Osteocyte (in vitro differentiated cells): ENCODE measurements at places on chromosomes 12 and 14. TPM values are rescaled to one million over a fixed set of nuclear protein-coding genes. Genes with fewer than 3 reads are reported as not detected.

MORN3 gene
- total RNA-seq: 0.11 and 0.29 TPM in 2 replicates

ITGB7 gene
- total RNA-seq: 0.83 TPM in 1 of 2 replicates, not detected in the other

SAMD15 gene
- total RNA-seq: 1.9 and 2.2 TPM in 2 replicates

ANKLE2 gene
- 69.5 and 70.0 TPM in 2 replicates for total RNA-seq

EPYC gene
- not detected in 2 replicates for total RNA-seq

ZNF664 gene
- 133 and 134 TPM in 2 replicates for total RNA-seq

PLEKHH1 gene
- total RNA-seq: 0.50 and 1.0 TPM in 2 replicates

GALNT9 gene
- not detected in 2 replicates for total RNA-seq

CAPZA3 gene
- not detected in 2 replicates for total RNA-seq

FGD4 gene
- 7.6 and 8.0 TPM in 2 replicates for total RNA-seq

GALNT8 gene
- total RNA-seq: 0.16 and 0.21 TPM in 2 replicates

DNA sequence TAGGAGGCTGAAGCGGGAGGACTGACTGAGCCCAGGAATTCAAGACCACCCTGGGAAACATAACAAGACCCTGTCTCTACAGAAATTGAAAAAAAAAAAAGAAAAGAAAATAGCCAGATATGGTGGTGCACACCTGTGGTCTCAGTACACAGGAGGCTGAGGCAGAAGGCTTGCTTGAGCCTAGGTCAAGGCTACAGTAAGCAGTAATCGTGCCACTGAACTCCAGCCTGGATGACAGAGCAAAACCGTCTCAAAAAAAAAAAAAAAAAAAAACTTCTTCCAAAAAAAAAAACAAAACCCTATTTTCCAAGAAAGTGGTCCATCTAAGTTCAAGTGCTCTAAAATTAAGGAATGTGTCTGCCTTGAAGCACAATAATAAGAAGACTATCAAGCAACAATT, 19.8 kb downstream of the SNX6 start:
- DNase-seq: no peak

- no peak for DNase-seq
Measured at GRCh38 chr12:120978296-120979219, at the start of gene HNF1A. Gene HNF1A, plus strand, starts transcription at chr12:120978543. Its CDS starts 226 bp downstream, at chr12:120978769.

DNA sequence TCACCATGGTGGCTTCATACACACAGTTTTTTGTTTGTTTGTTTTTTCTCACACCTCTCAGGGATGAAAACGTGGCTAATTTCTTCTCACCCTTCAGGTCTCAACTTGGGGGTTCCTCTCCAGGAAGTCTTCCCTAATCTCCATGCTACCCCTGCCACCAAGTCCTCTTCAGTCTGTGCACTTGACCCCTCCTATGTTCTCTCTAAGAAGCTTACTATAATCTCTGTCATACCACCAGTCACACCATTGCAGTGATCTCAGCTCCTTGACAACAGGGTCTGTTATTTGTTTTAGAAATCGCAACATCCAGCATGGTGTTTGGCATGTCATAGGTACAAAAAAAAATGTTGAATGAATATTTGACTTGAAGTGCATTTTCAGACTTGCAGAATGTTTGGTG, 83.4 kb downstream of the PRORP start:
- DNase-seq: no peak

DNA sequence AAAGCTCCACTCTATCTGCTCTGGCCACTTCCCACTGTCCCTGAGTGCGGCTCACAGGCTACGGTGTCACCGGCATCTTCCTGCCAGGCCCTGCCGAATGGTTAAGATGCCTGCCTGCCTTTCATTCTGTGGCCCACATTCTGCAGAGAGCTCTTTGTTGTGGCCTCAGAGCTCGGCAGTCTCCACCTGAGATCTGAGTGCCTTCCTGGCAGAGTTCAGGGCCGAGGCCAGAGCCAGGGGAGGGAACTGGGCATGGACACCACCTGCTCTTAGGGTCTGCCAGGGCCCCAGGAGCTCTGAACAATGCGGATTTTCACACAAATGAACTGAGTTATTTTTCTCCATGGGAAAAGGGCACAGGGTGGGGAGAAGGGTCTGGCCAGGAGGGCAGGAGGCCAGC, 127.2 kb downstream of the RBM19 start:
- DNase-seq: no peak

DNA sequence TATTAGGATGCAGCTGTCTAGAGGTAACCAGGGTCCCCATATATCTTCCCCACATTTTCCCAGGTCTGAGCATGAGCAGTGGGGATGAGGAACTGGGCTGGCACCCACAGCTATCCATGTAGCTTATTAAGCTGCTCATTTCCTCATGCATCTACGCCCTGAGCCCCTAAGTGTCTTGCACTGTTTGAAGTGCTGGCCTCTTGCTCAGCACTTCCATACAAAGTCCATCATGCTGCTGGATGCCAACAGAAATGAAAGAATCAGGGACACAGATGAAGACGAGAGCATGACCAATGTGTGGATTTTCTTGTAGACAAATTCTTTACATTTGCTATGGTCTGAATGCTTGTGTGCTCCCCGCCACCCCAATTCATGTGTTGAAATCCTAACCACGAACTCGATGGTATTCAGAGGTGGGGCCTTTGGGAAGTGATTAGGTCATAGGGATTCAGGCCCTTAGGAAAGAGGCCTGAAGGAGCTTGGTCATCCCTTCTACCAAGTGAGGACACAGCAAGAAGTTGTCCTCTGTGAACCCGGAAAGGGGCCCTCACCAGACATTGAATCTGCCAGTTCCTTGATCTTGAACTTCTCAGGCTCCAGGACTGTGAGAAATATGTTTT, 54.5 kb downstream of the C12orf75 start:
- no peak for DNase-seq

DNA sequence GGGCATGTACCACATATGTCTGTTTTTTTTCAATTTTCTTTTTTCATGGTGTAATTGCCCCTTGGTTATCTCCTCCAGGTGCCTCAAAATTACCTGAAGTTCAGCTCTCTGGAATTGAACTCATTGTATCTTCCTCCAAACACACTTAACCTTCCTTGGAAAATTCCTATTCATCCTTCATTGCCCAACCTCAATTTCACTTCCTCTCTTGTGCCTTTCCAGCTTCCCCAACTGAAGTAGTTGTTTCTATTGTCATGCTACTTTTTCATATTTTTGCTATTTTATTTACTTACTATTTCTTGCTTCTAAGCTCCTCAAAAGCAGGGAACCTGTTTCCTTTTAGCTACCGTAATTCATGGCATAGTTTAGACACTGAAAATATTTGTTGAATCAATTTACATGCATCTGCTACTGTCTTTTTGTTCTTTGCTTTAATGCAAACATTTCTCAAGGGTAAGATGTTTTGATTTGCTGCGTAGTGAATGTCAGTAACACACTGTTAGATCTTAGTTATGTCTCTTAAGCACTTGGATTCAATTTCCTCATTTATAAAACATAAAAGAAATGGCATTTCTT, 37.0 kb upstream of the STXBP6 start:
- DNase-seq: no peak

DNA sequence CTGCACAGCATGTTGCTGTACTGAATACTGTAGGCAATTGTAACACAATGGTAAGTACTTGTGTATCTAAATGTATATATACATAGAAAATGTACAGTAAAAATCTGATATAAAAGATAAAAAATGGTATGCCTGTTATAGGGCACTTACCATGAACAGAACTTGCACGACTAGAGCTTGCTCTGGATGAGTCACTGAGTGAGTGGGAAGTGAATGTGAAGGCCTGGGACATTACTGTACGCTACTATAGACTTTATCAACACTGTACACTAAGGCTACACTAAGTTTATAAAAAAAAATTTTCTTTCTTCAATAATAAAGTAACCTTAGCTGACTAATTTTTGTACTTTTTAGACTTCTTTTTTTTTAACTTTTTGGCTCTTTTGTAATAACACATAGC, 24.2 kb upstream of the NEDD1 start:
- no peak for DNase-seq

DNA sequence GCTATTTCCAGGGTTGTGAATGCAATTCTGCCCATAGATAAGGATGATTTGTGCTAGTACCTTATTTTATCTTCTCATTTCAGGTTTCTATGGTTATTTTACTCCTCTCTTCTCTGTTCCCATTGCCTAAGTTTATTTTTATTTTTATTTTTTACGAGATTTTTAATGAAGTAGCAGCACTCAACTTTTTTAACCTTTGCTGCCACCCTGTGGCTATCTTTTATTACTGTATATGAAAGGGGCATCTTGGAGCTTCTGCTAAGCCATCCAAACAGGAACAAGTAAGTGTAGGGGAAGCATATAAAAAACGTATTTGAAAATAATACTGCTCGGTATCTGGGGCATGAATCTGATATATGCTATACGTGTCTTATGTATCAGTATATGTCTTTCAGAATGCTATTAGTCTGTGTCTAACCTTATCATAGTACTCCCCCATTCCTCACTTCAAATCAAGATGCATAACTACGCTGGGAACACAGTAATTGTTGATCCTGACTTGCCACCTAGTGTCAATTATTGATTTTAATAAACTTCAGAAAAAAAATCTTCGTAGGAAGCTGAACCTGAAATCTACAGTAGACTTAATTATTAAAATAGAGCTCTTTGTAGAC, 60.3 kb downstream of the KLRG1 start:
- DNase-seq: no peak

GRCh38 chr12:79453820-79454219, 236.9 kb downstream of the PAWR start:
- DNase-seq: no peak

DNA sequence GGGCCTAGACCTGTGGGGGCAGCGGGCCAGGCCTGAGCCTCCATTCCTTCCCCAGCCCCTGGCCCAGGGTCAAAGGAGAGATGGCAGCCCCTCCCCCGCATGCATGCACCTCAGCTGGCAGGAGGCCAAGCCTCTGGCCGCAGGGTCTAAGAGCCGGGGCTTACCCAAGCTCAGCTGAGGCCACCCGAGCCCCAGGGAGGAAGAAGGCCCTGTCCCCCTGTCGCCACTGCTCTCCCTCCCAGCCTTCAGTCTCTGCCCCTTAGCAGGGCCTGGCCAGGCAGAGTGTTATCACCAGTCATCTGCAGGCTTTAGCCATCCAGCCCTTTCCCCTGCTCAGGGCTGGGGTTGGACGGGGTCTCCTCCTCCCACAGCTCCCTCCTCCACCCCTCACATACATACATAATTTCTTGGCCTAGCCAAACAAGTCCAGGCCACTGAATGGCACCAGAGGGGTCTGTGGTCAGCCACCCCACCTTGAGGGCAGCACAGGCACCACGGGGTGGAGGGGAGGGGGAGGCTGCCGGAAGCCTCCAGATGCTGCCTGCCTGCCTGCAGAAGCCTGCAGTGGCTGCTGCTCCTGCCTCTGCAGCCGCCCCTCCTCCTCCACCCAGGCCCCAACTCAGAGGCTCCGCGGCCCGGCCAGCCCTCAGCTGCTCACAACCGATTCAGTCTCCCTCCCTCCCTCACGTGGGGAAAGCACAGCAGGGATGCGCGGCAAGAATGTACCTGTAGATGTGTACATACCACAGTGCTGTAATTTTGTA, 22.8 kb downstream of the RAB35 start:
- no peak for DNase-seq

DNA sequence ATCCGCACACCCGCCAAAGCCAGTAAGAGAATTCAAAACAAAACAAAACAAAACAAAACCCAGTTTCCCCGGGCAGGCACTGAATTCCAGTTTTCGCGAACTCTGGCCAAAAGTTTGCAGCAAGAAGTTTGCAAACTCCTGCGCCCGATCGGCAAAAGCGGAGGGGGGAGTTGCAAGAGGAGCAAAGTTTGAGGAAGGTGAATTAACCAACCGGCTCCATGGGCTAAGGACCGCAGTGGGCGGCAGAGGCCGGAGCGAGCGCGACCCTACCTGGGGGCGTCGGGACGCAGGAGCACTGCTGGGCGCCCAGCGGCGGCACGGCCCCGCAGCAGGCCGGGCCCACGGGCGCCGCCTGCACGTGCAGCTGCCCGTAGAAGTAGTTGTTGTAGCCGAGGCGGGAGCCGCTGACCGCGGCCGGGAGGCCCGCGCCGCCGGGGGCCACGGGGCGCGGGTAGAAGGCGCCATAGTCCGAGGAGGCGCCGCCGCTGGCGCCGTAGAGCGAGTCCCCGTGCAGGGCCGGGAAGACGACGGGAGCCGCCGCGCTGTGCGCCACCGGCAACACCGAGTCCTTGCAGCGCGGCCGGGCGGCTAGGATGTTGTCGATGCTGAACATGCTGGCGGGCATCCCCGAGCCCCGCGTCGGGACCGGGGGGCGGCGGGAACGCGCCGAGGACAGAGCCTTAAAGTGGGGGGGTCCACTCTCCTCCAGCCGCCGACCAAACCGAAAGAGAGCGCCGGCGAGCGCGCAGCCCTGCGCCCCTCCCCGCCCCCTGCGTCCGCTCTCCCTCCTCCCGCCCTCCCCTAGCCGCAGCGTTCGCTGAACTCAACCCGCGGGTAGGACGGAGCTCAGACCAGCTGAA, at the start of gene GSC:
Gene GSC, minus strand, starts transcription at position 723 of the 860 bp plus-strand sequence. Its CDS starts 98 bp downstream, at position 625.
- no peak for DNase-seq

GRCh38 chr14:80504781-80505180, 293.5 kb upstream of the DIO2 start:
- DNase-seq: no peak

GRCh38 chr14:63800651-63801375, 52.0 kb upstream of the SYNE2 start:
- DNase-seq: no peak

GRCh38 chr14:98244162-98244948, 1027.6 kb downstream of the BCL11B start:
- DNase-seq: no peak

GRCh38 chr12:7130701-7131501, 730 bp downstream of the CLSTN3 start:
- no peak for DNase-seq

GRCh38 chr12:85803231-85803630, 33.0 kb downstream of the RASSF9 start:
- no peak for DNase-seq

DNA sequence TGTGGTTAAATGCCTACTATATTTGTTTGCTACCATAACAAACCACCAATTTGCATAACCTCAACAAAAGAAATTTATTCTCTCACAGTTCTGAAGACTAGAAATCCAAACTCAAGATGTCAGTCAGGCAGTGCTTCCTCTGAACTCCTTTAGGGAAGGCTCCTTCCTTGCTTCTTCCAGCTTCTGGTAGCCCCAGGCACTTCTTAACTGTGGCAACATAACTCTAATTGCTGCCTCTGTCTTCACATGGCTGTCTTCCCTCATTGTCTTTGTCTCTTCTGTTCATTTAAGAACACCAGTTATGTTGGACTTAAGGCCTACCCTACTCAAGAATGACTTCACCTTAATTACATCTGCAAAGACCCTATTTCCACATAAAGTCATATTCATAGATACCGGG, 206.9 kb downstream of the SYT1 start:
- no peak for DNase-seq

GRCh38 chr14:26191671-26192070, 406.2 kb downstream of the NOVA1 start:
- DNase-seq: no peak

DNA sequence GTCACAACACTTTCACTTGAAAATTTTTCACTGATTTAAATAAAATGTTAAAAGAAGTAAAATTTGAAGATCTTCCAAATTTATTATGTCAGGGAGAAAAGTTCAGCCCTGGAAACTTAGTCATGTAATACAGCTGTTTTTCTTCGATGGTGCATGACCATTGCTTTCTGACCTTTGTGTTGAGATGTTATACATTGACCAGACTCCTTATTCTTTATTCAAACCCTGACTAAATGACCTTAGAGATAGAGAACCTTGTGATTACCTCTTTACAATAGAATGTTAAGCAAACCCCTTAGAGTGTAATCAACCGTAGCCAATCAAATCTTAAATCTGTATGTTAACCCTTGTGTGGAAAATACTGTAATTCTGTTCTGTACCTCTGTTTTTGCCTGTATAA, 34.5 kb downstream of the PLCZ1 start:
- DNase-seq: no peak
